ENCODE measurements at places on chromosomes 3 and 15.

DNA sequence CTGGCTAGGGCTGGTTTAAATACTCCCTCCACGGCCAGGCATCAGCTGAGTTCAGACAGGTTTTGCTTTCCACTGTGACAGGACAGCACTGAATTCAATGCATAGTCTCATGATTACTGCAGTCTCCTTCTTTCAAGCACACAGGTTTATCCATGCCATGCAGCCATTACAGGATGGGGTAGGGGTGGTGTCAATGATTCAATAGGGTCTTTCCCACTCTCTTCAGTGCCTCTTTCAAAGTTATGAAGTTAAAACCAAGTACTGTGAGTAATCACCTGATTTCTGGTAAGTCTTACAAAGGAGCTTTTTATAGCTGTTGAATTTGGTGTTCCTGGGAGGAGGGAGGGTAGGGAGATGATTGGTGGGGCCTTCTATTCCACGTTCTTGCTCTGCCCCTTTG, 47.2 kb downstream of the TMEM212 start:
- no peak for DNase-seq

- DNase-seq = no peak
Measured at GRCh38 chr3:159763602-159764489, 224.8 kb upstream of the IL12A start.

GRCh38 chr15:96564546-96564945, 234.0 kb downstream of the NR2F2 start:
- no peak for DNase-seq

GRCh38 chr3:39501968-39502837, 34.7 kb downstream of the MOBP start:
- no peak for DNase-seq

GRCh38 chr3:147934451-147935180, 525.5 kb downstream of the ZIC1 start:
- no peak for DNase-seq

- DNase-seq = no peak
Measured at GRCh38 chr3:102545276-102545675, 110.5 kb downstream of the ZPLD1 start.

GRCh38 chr3:143035466-143036211, 34.3 kb downstream of the U2SURP start:
- no peak for DNase-seq

GRCh38 chr3:61685755-61686154, 124.4 kb downstream of the PTPRG start:
- no peak for DNase-seq

DNA sequence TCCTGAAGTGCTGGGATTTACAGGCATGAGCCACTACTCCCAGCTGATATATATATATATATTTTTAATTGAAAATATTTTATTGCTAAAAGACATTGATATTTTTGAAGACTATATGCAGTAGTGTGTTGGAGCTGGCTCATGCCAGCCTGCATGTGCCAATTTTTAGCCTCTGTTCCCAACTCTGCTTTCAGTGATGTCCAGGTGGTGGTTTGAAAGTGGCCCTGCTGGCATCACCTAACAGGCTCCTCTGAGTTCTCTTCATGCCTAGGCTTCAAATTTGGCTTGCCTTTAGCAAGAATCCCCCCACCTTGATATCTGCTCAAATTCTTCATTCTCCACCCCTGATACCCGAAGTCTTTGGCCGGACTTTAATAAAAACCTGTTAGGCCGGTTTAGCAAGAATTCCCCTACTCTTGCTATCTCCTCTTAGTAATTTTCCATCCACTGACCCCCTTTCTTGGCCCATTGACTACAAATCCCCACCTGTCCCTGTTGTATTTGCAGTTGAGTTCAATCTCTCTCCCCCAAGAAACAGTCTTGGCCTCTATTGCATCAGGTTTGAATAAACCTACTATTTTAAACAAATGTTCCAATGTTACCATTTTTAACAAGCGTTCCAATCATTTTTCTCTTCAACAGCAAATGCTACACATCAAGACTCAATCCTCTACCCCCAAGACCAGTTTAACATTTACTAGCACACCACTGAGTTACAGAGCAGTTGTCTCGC, 23.9 kb upstream of the CTSH start:
- DNase-seq = no peak

DNA sequence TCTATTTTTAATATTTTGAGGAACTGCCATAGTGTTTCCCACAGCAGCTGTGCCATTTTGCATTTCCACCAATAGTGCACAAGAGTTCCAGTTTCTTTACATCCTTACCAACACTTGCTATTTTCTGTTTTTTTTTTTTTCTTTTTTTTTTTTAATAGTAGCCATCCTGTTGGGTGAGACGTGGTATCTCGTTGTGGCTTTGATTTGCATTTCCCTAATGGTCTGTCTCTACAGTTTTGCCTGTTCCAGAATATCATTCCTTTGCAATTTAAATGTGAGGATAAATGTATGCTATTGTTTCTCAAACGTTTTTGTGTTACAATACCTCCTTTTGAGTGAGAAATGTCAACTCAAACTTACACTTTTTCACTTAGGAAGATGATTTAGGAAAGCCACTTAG, 22.4 kb downstream of the RCN2 start:
- DNase-seq = no peak

DNA sequence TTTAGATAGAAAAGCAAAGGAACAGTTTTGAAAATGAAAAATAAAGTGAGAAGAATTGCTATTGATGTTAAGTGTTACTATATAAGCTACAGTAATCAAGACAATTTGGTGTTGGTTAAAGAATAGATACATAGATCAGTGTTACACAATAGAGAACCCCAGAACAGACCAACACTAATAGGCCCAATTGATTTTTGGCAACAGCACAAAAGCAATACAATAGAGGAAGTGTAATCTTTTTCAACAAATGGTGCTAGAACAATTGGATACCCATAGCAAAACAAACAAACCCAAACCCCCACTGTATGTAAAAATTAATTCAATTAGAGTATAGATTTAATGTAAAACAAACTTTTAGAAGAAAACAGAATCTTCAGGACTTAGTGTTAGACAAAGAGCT, 61.8 kb downstream of the ATP11B start:
- no peak for DNase-seq

- no peak for DNase-seq
Measured at GRCh38 chr3:16936233-16936632, 51.5 kb downstream of the PLCL2 start.

All from non-pigmented ciliary epithelial cell (primary cell).